ENCODE measurements at places on chromosomes 5 and 9.

DNA sequence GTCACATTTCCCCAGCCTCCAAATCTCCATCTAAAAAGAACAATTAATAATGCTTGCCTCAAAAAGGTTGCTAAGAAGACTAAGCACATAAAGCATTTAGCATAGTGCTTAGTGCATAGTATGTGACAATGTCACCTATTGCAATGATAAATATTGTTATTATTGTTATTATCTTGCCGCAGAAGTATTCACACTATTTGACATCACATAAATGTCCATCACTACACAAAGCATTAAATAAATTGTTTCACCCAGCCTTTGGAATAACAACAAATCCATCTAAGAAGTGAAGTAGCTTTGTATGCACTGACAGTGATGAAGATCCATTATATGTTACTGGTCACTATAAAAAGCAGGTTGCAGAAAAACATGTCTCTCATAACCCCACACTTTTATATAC is 2263.9 kb upstream of the WWC1 start:
- no peak for DNase-seq

DNA sequence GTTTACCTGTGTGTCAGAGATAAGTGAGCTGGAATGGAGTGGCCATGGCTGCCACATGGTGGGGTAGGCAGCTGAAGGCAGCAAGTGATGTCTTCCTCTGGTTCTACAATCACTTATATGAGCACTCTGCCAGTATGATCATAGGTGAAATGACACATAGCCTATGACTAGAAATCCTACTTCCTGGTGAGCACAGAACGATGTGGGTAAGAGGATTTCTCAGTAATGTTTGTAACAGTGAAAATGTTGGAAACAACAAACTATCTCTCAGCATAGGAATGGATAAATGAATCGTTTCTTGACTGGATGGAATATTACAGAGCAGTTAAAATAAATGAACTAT is 187.0 kb upstream of the S1PR3 start:
- no peak for DNase-seq

DNA sequence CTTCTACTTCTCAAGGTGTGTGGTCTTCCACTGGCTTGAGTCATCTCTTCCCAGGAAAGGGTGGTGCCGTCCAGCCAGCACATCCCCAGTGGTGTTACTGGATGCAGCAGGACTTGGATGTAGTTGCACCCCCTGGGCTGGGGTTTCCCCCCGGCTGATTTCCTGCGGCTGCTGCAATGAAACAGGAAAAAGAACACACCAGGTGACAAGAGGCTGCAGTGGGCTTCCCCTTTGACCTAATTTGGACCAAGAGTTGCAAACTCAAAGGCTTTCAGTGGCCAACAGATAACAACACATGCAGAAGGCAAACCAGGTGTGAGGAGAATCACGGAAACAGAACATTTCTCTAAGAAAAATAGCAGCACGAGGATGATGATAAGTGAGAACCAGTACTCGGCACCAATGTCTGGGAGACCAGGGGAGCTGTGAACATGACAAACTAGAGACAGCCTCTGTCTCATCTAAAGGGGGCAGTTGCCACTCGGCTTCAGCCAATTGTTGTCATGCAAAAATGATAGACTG is 83.7 kb downstream of the PDE6A start:
- no peak for DNase-seq

- DNase-seq = no peak
Measured at GRCh38 chr9:106626936-106627335, 236.0 kb upstream of the ZNF462 start.

DNA sequence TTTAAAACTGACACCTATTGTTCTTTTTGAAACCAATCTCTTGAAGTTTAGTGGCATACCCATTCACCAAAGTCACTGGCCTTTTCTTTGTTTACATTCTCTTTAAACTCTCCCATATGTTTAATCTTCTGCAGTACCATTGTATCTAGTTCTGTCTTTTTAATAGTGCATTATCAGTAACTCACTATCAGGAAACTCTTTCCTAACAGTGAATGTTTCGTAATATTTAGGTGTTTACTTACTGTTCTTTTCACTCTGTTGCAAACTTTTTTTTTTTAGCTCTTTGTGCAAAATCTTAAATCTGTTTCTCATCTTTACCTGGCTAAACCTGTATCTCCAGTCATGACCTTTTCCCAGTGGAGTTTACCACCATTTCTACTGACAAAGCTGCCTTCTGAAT is 17.2 kb downstream of the SMAD5 start:
- no peak for DNase-seq

GRCh38 chr9:109997682-109998081 is 210.3 kb downstream of the C9orf152 start:
- DNase-seq = no peak

DNA sequence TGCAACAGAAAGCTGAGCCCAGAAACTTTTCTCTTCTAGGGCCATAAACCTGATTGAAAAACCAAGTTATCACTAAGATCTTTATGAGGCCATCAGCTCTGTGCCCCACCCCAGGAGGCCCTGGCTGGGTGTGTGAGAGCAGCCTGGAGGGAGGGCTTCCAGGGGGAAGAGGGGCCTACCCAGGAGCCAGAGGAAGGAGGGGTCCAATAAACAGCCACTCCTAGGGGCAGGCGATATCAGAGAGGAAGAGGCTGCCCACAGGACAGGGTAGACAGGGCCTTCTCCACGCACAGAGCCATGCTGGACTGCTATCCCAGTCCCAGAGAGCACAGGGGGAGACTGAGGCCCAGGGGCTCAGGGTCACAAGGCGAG is 4.5 kb upstream of the CDX1 start:
- DNase-seq = no peak

GRCh38 chr9:68843239-68843638 is 138.2 kb downstream of the PIP5K1B start:
- DNase-seq = no peak
